ENCODE measurements at places on chromosomes 3 and 15.

DNA sequence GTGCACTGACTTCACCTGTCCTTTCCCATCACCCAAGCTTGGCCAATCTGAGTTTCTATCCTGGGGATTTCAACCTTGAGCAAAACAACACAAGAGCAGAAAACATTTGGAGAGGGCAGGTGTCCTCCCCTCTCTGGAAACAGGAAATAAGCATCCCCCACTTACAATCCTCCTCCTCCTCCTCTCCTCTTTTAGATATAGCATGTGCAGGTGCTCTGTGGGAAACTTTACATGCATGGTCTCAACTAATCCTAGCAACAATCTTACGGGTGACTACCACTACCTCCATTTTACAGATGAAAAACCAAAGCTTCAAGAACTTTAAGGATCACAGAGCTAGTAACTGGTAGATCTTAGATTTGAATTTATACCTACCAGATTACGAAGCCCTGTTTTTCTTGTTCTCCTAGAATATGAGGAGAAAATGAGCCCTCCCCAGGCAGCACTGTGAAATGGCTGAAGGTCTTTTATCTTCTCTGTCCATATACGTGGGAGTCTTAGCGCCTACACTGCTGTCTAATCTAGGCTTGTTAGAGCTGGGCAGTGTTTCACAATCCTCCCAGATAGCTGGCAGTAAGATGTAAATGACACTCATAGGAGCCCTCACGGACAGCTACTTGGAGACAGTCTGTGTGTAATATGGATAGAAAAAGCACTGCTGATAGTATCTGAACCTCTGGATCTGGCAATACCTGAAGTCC is 301.2 kb upstream of the PROK2 start:
- DNase-seq, result no peak

DNA sequence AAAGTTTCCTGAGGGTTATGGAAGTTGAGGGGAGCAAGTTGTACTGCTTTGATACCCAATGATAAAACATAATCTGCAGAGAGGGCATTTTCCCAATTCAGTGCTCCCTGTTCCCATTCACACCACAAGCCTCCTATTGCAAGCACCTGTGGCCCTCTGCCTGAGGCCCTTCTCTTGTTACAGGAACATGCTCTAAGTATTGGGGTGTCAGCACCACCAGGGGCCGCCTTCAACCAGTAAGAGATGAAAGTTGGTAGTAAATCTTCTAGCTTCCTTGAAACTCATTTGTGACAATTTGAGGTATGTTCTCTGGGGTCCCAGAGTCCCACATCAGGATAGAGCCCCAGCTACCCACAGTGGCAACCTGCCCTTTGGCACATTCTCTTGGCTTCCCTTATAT is 265.4 kb upstream of the ARHGEF26 start:
- no peak for DNase-seq

GRCh38 chr3:44259404-44259803 is 17.7 kb downstream of the TOPAZ1 start:
- DNase-seq, result no peak

GRCh38 chr3:72234391-72234790 is 449.4 kb upstream of the PROK2 start:
- no peak for DNase-seq

DNA sequence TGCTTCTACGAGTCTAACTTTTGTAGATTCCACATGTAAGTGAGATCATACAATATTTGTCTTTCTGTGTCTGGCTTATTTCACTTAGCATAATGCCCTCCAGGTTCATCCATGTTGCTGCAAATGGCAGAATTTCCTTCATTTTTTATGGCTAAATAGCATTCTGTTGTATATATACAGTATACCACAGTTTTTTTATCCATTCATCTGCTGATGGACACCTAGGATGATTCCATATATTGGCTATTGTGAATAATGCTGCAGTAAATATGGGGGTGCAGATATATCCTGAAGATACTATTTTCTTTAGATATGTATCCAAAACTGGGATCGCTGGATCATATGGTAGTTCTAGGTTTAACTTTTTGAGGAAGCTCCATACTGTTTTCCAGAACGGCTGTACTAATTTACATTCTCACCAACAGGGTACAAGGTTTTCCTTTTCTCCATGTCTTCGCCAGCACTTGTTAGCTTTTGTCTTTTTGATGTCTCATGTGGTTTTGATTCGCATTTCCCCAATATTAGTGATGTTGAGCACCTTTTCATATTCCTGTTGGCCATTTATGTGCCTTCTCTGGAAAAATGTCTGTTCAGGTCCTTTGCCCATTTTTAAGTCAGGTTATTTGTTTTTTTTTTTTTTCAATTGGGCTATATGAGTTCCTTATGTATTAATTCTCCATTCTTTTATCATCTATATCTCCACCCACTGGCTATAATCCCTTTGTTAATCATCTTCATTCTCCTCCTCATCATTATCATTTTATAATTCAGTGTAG is 26.9 kb downstream of the CHCHD4 start:
- no peak for DNase-seq

- no peak for DNase-seq
Measured at GRCh38 chr3:172617976-172618375, 92.9 kb downstream of the NCEH1 start.

DNA sequence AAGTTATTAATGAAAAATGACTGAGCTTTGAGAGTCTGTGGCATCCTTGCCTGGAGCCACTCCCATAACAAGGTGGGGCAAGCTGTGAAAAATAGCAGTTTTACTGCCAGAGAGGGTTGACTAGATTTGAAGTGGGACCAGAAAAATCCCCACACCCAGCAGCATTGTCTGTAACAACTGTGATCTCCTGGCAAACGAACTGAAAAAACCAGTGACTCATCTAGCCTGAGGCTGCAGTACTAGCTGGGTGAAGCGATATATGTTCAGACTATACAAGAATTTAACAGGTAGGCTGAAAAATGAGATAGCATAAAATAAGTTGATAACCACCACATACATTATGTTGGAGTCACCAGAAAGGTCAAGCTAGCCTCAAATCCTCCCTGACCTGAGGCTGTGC is 64.0 kb downstream of the DPH6 start:
- DNase-seq, result no peak

DNA sequence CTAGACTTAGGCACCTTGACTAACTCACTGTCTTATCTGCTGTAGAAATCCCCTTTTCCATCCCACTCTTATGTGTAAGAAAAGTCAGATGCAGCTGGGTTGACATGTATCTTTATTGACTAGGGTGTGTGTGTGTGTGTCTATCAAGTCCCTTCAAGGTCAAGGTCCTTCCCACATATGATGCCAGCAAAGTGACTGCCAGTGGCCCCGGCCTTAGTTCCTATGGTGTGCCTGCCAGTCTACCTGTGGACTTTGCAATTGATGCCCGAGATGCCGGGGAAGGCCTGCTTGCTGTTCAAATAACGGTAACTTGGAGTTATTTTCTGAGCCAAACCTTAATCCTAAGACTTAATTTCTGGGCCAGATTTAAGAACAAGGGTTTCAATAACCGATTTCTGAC is 76.3 kb downstream of the DNASE1L3 start:
- DNase-seq, result no peak

DNA sequence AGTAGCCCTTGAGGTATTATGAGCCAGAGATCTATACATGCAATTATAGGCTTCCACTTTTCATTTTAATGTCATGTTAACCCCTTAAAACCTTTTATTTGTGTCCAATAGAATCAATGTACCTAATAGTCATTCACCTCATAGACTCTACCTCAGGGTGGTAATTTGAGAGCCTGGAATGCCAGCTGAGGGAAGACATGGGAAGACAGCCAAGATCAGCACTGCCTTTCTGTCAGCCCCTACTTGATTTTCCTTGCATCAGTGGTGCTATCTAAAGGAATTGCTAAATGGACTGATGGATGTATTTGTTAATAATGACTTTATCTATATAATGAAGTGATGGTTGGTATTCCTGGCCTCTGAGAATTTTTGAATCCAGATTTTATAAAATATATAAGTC is 113.3 kb upstream of the GBE1 start:
- no peak for DNase-seq

DNA sequence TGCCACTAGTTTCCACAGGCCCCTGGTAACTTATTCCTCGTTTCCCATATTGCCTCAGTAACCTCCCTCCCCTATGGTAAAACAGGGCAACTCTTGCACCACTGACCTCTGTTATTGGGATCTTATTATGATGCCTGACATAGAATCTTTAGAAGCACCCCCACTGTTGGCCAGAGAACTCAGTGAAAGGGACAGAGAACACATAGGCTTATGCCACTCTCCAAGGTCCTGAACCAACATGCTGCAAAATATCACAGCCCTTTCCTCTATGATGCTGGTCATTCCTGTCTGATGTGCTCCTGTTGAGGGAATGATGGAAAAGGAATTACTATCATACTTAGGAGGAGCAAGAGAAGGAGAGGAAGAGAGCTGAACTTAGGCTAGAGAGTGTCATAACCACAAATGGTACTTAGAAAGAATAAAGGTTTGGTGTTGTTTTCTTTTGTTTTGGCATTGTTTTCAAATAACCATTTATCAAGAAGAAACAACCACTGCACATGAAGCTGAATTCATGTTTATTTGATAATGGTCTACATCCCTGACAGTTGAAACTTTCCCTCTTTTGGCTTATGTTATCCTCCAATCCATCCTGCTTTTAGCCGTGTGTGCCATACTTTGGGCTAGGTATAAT is 330.2 kb downstream of the EPHB1 start:
- DNase-seq, result no peak

DNA sequence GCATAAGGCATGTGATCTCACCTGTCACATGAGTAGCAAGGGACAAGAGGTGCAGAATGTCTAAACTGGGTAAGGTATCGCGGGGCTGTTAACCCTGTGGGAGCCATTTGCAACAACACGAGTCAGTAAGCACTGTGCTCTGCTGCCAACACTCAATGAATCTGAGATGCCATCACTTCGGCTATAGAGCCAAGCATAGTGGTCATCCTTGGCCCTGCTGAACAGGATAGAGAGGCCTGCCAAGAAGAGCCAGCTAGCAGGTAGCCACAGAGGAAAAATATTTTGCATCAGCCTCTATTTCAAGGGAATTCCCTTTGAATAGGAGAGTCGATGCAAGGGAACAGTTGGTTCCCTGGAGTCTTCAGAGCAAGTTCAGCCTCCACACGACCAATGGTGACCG is 137.8 kb downstream of the NTRK3 start:
- no peak for DNase-seq

DNA sequence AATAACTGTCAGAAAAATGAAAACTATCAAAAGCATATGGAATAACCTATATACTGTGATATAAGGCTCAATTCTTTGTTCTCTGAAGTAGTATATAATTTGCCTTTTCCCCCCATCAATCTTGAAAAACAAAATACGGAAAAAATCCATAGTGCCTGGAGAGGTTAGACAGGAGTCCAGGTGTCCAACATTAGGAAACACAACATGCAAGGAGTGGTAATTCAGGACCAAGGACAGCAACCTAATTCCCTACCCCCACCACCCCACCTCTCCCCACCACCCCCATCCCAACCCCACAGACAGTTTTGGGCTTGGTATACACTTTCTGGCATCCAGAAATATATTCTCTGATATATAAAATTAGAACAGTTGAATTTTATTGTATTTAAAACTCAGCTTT is 55.1 kb upstream of the SLC25A26 start:
- no peak for DNase-seq

DNA sequence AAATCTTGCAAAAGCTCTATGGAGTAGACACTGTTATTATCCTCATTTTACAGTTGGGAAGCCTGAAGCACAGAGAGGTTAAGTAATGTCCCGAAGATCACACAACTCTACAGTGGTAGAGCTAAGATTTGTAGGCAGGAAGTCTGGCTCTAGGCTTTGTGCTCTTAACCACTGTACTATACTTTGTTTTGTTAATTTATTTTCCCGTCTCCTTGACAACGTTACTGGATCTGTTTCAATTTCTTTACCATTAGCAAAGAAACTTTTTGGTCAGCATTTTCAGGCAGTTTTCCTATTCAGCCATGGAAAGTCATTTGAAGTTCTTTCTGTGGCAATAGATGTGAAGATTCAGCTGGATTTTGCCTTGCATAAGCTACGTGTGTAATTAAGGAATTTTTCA is 51.7 kb downstream of the OTOL1 start:
- DNase-seq, result no peak

- DNase-seq, result no peak
Measured at GRCh38 chr3:99145031-99145430, 243.5 kb upstream of the DCBLD2 start.

DNA sequence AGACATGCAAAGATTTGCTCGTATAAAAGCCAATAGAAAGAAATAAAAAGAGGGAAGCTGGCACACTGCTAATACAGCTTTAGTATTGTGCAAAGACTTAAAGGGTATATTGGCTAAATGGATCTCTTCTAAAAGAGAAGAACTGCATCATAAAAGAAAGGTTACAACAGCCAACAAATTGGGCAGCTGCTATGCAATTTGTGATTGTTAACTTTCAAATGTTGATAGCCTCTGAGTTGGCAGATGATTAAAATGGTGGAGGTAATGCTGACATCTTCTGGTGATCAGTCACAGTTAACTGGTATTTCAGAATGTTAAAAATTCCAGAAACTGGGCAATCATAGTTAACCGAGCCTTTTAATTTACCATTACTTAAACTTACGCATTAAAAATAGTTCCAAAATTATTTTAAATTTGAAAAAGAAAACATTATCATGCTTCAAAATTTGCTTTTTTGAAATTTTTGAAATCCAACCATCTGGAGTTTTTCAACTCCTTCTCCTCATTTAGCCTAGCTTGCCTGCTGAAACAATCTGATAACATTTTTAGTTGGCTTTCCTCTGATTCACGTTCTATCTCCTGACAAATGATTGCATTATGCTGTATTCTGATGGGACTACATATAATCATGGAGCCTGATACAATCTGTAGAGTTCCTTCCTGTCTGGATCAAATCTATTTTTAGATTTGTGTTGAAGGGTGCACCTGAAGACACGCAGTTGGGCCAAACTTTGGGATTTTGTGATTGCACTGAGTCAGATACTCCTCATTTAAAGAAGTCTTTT is 144.0 kb upstream of the PDZRN3 start:
- DNase-seq, result no peak

DNA sequence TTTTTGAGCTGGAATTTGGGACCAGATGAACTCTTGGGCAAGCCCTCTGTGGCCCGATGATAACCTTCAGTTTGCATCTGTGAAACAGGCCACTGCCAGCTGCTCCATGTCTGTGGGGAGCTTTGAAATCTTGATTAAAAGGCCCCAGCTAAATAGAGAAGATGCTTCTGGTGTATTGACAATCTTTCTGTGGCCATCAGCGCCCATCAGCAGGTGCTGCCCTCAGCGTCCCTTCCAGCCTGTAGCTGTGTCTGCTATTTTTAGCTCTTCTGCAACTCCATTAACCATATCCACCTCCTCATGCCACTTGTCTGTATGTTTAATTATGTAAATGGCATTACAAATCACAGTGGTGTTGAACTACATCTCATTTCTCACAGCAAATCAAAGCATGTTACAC is 54.0 kb downstream of the CHCHD6 start:
- DNase-seq, result no peak

GRCh38 chr15:100335335-100335999 is 6.3 kb downstream of the ADAMTS17 start:
- no peak for DNase-seq

GRCh38 chr3:39467394-39468107 is at the start of gene MOBP:
MOBP (plus strand) TSS chr3:39467680; CDS start chr3:39502070, 34,390 bp downstream.
- no peak for DNase-seq

- DNase-seq, result no peak
Measured at GRCh38 chr15:90382320-90382719, 5.7 kb upstream of the IQGAP1 start.
